Suprapubic skin (tissue), 4 donors: ENCODE measurements at places on chromosomes 16 and 17.

DNA sequence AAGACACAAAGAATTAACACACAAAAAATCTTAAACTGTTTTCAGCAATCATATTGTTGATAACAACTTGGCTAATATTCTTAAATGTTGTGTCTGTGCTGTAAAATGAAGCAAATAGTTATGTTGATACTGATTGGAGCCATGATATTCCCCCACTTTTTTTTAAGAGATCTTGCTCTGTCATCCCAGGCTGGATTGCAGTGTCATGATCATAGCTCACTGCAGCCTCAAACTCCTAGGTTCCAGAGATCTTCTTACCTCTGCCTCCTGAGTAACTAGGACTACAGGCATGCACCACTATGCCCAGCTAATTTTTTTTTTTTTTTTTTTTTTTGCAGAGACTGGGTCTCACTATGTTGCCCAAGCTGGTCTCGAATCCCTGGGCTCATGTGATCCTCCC lies 26.0 kb downstream of the BBS2 start:
- no peak overlapping the region for H3K27ac ChIP-seq
- H3K4me3 ChIP-seq = no peak overlapping the region
- no peak for DNase-seq
- no peaks in the 10 kb centered on the region for H3K27me3 ChIP-seq
- peaks cover 45% of the 10 kb centered on the region for H3K36me3 ChIP-seq

DNA sequence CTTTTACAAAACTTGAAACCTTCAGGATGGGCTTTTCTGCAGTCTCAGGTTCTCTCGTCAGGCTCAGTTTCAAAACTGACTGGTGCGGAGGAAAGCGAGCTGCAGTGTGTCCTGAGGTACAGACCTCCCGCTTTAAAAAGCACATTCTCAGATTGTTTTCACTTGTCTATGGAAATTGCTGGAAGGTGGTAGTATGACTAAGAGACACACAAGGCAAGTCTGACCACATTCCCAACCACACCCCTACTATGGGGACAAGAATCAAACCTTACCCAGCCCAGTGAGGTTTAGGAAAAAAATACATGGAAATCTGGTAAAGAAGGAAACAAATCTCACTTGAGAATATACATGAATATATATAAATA lies 18.2 kb downstream of the SRP68 start:
- peaks cover 72% of the 10 kb centered on the region for H3K36me3 ChIP-seq
- peak overlapping the region; percentile 85 for H3K27ac ChIP-seq
- no peaks in the 10 kb centered on the region for H3K27me3 ChIP-seq
- H3K4me3 ChIP-seq = no peak overlapping the region

GRCh38 chr17:72931163-72931562 lies 161.3 kb downstream of the SLC39A11 start:
- H3K36me3 ChIP-seq = no peaks in the 10 kb centered on the region
- H3K4me3 ChIP-seq = no peak overlapping the region
- no peak for DNase-seq

DNA sequence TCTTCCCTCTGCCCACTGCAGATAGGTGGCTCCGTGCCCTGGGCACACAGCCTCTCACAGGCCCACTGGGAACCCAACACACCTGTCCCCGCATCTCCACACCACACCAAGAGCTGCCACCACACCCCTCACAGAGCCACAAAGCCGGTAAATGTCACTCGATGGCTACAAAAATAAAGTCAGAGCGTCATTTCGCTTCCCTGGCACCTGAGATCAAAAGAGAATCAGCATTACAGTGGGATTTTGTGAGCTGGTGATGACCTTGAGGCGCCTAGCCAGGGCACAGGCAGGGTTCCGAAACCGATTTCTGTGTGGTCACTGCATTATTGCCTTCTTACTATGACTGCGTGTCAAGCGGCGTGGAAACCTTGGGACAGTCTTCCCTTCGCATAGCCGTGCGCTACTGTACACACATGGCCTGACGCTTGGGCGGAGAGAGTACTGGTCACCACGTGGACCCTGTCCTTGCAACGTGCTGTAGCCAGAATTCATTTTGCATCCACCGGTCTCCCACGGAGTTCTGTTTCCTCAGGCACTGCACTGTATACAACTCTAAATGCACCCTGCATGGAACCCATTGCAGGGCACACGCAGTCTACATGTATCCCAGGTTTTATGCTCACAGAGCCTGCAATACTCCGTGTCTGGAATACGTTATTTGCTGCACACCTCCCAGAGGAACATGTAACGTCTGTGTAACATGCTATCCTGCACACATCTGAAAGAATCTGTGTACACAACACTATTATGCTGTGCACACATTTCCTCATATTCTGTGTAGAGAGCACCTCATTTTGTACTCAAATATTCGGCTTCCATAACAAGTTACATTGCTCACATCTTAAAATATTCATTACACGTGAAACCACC lies 5.8 kb upstream of the FOXF1 start:
- no peak overlapping the region for H3K27ac ChIP-seq
- no peak for DNase-seq
- H3K36me3 ChIP-seq = no peaks in the 10 kb centered on the region
- no peak overlapping the region for H3K4me3 ChIP-seq
- peaks cover 40% of the 10 kb centered on the region for H3K4me1 ChIP-seq

DNA sequence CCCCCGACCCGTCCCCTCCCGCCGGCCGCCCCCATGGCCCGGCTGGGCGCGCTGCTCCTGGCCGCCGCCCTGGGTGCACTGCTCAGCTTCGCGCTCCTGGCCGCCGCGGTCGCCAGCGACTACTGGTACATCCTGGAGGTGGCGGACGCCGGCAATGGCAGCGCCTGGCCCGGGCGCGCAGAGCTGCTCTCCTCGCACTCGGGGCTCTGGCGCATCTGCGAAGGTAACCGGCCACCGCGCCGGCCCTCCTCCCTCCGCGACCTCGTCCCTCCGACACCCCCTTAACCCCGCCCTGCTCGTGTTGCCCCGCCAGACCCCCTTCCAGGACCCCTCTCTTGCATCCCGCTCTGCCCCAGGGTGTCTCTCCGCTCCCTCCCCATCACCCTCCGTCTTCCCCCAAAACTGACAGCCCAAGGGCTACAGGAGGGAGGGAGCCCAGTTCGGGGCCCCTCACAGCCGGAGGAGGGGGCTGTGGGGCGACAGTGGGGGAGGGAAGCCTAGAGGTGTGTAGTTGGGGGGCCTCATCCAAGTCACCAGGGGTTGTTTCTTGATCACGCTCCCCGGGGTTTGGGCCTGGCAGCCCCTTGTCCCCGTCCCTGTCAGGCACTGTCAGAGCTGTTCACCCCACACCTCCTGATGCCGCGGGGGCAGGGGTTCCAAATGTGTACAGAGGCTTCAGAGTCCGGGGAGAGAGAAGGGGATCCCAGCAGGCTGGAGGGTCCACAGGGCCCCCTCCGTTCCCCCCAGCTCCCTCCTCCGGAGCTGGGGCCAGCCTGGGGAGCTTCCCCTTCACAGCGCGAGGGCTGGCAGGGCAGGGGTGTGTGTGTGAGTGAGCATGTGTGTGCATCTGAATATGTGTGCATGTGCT lies 794 bp downstream of the TMEM235 start:
- no peak overlapping the region for H3K27ac ChIP-seq
- H3K4me1 ChIP-seq = peaks cover 11% of the 10 kb centered on the region
- H3K4me3 ChIP-seq = peak overlapping the region; percentile 20
- H3K27me3 ChIP-seq = peaks cover 45% of the 10 kb centered on the region
- no peak for DNase-seq
- no peaks in the 10 kb centered on the region for H3K36me3 ChIP-seq

DNA sequence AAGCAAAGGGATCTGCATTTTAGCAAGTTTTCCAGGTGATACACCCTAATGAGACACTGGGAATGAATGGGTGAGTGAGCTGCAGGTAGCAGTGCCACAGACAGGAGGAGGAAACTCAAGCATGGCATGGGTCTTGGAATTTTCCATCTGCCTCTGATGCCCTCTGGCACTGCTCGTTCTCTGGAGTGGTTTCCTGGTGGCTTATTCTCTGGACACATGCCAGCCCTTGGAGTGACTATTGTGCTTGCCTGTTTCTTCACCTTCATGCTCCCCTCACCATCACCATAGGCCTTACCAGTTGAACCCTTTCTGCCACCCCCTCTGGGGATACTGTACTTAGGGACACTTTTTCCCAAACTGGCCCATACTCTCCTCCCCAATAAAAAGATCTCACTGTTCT lies 1.6 kb downstream of the COASY start:
- H3K4me3 ChIP-seq = peak overlapping the region; percentile 90
- H3K36me3 ChIP-seq = peaks cover 22% of the 10 kb centered on the region
- H3K4me1 ChIP-seq = peaks cover 69% of the 10 kb centered on the region
- H3K27ac ChIP-seq = peak overlapping the region; percentile 87
- no peaks in the 10 kb centered on the region for H3K27me3 ChIP-seq

GRCh38 chr16:66899310-66899944 lies 19.1 kb downstream of the PDP2 start:
- no peak overlapping the region for H3K4me3 ChIP-seq
- H3K27me3 ChIP-seq = no peaks in the 10 kb centered on the region
- DNase-seq = no peak
- H3K27ac ChIP-seq = no peak overlapping the region
- peaks cover 23% of the 10 kb centered on the region for H3K4me1 ChIP-seq

- peaks cover 26% of the 10 kb centered on the region for H3K36me3 ChIP-seq
- no peak overlapping the region for H3K4me3 ChIP-seq
Measured at GRCh38 chr16:50072730-50073129, 7.0 kb downstream of the HEATR3 start.

GRCh38 chr17:79979221-79979741 lies 56.4 kb downstream of the TBC1D16 start:
- H3K4me3 ChIP-seq = no peak overlapping the region
- no peaks in the 10 kb centered on the region for H3K36me3 ChIP-seq
- peak overlapping the region; percentile 35 for H3K27ac ChIP-seq
- no peaks in the 10 kb centered on the region for H3K27me3 ChIP-seq
- peaks cover 16% of the 10 kb centered on the region for H3K4me1 ChIP-seq
- peak; percentile 57 for DNase-seq
